SK-N-MC (cell line): ENCODE measurements at places on chromosomes 7 and 10.

GRCh38 chr10:51344371-51344770 lies 270.1 kb downstream of the PRKG1 start:
- DNase-seq: no peak

DNA sequence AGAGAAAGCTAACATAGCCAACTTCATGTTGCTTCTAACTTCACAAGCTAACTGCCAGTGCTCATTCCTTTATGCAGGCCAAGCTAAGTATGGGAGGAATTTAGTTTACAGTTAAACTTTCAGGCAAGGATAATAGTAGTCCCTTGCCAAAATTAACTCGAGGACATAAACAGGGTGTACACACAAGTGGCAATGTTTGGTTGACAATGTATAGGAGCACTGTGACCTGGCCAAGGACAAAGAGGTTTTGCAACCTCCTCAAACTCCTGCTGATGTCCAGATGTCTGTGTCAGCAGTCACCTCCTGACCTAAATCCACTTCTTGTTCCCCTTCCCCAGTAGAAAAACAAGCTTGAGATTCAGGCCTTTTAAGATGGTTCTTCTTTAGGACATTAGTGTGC lies 494.6 kb upstream of the KLF6 start:
- no peak for DNase-seq

DNA sequence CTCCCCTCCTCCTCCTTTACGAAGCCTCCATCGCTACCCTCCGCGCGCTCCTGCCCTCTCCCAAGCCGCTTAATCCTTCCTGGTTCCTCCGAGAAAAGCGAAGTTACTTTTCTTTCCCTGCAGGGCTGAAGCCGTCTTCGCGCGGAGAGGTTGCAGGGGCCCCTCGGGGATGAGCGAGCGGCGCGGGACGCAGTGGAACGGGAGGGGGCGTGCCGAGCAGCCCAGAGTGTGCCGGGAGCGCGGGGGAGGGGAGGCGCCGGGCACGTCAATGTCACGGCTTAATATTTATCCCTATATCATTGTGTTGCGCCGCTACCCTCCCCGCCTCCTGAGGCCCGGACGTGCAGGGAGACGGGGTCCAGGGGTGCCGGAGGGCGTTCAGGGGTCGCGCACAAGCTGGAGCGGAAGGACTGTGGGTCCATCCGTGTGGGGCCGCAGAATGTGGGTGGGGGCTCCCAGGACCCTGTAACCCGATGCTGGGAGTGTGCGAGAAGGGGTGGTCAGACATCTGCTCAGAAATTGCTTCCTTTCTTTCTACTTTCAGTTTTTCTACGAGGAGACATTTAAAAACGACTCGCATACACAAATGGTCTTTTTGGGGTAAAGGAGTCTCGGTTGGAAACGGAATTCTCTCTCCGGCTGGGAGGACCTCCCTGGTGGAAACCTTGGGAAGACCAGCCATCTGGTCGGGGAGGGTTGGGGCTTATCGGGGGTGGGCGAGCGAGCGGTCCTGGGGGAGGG lies 2.4 kb downstream of the CDK6 start:
- DNase-seq: no peak

DNA sequence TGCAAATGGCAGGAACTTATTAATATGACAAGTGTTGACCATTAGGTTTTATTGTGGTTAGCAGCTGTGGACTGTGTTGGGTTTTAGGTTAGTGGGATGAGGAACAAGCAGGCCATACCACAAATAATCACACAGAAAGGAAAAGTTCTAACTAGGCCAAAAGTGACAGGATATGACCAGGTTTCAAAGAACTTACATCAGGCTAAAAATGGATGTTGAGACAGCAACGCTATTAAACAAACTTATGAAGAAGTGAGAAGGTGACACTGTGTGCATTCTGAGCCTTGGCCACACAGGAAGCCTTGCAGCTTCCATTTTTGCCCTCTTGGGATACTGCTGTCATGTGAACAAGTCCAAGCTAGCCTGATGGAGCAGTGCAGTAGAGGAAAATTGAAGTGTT lies 568.8 kb downstream of the HTR7 start:
- no peak for DNase-seq

GRCh38 chr10:558891-559766 lies 130.3 kb downstream of the DIP2C start:
- DNase-seq: no peak

DNA sequence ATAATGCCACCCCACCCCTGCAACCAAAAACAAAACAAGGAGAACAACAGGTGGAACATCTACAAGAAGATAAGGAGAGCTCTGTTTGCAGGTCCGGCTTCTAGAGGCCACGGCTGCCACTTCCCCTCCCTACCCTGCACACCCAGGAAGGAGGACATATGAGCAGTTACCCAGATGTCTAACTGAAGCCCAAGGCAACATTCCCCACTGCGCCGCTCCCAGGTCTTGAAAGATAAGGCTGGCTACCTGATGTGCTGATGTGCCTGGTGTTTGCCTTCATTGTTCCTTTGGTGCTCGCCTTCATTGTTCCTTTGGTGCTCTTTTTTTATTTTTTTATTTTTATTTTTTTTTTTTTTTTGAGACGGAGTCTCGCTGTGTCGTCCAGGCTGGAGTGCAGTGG lies 21.0 kb downstream of the HPS6 start:
- DNase-seq: no peak

DNA sequence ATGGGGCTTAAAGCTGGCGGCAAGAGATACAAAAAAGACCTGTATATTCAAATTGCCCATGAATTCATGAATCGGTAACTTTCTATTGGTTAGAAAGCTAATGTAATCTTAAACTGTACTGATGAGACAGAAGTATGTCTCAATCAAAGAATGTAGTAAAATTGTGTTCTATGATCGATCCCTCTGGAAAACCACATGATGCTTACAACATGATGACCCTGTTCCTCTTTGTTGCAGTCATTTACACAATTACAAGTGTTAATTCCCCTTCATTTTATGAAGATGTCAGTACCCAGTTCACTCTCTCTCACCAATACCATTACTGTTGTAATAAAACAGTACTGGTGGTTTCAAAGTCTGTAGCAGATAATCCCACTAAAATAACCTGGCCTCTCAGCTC lies 10.1 kb downstream of the KIF5B start:
- no peak for DNase-seq

DNA sequence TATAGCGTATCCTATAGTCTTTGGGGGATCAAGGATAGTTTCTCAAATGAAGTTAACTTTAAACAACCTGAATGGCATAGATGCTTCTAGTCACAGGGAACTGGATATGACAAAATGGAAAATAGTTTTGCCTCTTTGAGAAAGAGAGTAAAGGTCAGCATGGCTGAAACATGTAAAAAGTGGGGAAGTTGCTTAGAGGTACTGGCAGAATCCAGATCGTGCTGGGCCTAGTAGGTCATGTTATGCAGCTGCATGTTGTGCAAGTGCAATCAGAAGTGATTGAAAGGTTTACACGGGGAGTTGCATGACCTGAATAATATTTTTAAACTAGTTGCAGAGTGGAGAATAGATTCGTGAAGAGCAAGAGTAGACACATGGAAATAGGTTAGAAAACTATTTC lies 201.1 kb upstream of the HDAC9 start:
- DNase-seq: no peak

GRCh38 chr7:31335884-31336201 lies 4.7 kb downstream of the NEUROD6 start:
- DNase-seq: no peak

GRCh38 chr10:34638406-34639054 lies 176.6 kb downstream of the PARD3 start:
- DNase-seq: peak; percentile 63

- no peak for DNase-seq
These were observed 20.0 kb downstream of the TRPV5 start for GRCh38 chr7:142913566-142913965.

- no peak for DNase-seq
These were observed 59.6 kb downstream of the RELN start for GRCh38 chr7:103929901-103930311.

GRCh38 chr10:63437116-63437949 lies 28.4 kb downstream of the JMJD1C start:
- DNase-seq: no peak

DNA sequence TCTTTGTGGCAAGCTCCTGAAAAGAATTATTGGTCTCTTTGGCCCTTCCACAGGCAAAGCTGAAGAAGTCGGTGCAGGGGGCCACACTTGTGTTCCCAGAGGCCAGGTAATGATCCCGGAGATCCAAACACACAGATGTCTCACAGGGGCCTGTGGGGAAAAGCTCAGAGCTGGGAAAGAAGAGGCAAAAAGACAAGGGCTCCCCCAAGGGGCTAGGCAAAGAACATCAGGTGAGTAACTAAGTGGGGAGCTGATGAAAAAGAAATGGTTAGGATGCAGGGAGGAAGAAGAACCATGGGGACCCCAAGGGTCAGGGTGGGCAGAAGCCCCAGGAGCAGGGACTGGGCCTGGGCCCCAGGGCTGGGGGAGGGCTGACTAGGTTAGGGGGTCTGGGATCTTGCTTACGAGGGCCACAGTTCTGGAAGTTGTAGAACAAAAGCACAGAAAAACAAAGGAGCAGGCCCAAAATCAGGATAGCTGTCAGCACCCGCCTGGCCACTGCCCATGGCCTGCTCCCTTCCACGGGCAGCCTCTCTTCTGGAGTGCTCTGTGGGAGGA lies 1.1 kb downstream of the KEL start:
- no peak for DNase-seq

- no peak for DNase-seq
These were observed 188.3 kb upstream of the STK17A start for GRCh38 chr7:43394441-43395130.

DNA sequence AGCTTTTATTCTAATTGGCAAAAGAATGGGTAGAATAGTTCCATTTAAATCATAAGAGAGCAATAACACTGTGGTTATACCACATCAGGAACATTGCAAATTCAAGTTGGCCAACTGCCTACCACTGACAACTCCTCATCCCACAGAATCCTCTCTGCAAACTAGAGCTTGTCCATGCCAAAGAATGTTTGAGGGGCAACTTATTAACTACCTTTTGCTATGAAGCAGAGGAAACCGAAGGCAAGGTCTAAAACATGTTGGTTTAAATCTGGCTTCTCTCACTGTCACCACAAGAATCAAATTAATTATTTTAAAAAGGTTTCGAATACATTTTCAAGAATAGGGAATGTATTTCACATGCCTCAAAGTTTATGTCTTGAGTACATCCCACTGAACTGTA lies 36.0 kb downstream of the RHOBTB1 start:
- no peak for DNase-seq

GRCh38 chr10:9229702-9230244 lies 1175.3 kb downstream of the GATA3 start:
- no peak for DNase-seq

DNA sequence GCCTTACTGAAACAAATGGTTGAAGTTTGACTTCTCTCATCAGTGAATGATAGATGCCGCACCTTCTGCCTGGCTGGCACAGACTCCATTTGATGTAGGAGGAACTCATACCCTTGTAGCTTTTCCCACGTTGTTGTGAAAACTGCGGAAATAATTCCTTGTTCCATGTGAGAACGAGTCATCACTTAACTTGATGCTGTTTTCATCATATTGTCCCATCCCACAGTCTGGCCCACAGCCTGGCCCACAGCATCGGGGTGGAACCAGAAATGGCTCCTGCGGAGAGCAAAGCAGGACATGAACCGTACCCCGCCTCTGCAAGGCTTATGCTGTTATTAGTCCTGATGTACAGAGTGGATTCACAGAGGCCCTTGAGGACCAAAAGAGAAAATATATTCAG lies 587.0 kb downstream of the SDK1 start:
- DNase-seq: no peak

- DNase-seq: no peak
These were observed 37.8 kb upstream of the HIBADH start for GRCh38 chr7:27700501-27700900.

GRCh38 chr7:112083776-112084355 lies 122.3 kb downstream of the DOCK4 start:
- DNase-seq: no peak

DNA sequence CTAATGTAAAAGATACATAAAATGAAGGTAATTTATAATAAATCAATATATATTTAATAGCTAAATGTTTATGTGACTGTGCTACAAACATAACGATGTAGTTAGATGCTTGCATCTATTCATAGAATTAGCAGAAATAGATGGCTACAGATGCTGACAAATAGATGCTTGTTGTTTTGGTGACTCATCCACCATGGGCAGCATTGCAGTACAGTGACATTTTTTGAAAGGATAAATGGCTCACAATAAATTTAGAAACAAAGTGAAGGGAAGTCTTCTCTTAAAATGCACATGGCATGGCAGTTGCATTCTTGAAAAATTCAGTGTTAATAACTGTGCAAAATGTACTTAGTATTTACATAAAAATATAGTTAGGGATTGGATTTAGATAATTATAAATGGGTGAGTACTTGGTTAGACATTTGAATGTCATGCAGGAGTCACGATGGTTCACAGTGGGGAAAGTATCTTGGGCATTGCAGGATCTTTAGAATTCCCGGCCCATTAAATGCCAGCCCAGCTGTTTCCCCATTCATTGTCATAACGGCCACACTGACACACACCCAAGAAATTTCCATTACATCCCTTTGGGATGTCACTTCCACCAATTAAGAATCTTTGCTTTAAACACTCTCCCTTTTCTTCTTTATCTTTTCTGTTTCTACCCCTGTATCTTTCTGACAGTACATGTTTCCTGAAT lies 564.1 kb downstream of the ATRNL1 start:
- no peak for DNase-seq

- DNase-seq: no peak
These were observed 453.7 kb upstream of the POT1 start for GRCh38 chr7:125383324-125383723.

- no peak for DNase-seq
These were observed 212.0 kb downstream of the TSPAN12 start for GRCh38 chr7:120645966-120646365.

- DNase-seq: no peak
These were observed 9.1 kb upstream of the ASIC3 start for GRCh38 chr7:151038951-151039849.

DNA sequence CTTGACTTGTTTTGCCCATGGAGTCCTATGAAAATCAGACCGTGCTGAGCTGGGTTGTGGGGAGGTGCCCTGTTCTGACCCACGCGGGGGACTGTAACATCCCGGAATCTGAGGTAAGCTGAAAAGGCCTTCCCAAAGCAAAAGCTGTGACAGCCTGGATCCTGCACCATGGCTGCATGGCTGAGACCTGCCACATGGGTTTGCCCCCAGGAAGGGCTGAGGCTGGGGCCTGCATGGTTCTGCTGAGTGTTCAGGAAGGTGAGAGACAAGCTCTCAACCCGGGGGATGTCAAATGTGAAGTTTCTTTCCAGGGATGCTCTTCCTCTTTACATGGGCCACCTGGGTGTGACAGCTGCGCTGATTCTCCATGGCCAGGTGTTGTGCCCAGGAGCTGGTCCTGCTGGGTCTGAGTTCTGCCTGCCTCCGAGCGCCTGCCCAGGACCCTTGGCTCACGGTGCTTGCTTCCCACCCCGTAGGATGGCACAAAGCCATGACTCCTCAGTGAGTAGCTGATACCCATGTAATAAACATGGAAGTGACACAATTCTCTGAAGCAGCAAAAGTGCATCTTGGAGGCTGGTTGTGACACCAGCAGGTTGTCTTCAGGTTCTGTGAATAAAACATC lies 58.3 kb downstream of the VIPR2 start:
- no peak for DNase-seq

- DNase-seq: no peak
These were observed 253.1 kb upstream of the NEBL start for GRCh38 chr10:21150166-21150565.
